HuH-7.5 (cell line): ENCODE measurements at places on chromosomes 11 and 22.
A peak's percentile ranks its signal among the peaks of the same experiment; 100 is the strongest.

- no peak for DNase-seq
Observed at GRCh38 chr22:26632422-26633155, 10.8 kb downstream of the CRYBA4 start.

- no peak for DNase-seq
Observed at GRCh38 chr11:71282581-71283351, 30.4 kb upstream of the SHANK2 start.

GRCh38 chr11:63845303-63845702 lies 6.4 kb downstream of the MARK2 start:
- DNase-seq, result no peak

GRCh38 chr11:2462543-2462985 lies 17.8 kb downstream of the KCNQ1 start:
- no peak for DNase-seq

- no peak for DNase-seq
Observed at GRCh38 chr22:36385491-36386350, 2.0 kb downstream of the MYH9 start.

GRCh38 chr11:130534551-130534950 lies 86.1 kb downstream of the ADAMTS15 start:
- no peak for DNase-seq

- DNase-seq, result no peak
Observed at GRCh38 chr22:40050258-40050657, 55.5 kb downstream of the FAM83F start.

DNA sequence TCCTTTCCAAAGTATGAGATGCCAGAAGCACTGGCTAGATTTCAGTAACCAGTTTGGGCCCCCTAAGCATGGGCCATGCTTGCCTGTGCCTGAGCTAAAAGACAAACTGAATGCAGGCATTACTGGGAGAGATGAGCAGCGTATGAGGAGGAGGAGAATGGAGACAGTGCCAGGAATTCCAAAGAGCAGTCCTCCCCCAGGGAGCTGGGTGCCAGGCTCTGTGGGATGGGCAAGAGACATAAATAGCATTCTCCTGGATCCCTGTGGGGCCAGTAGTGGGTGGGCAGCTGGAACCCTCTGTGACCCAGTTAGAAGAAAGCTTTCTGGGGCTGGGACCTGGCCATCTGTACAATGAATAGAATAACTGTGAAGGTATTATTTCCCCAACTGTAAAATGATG lies 235.6 kb downstream of the KCNA4 start:
- no peak for DNase-seq

DNA sequence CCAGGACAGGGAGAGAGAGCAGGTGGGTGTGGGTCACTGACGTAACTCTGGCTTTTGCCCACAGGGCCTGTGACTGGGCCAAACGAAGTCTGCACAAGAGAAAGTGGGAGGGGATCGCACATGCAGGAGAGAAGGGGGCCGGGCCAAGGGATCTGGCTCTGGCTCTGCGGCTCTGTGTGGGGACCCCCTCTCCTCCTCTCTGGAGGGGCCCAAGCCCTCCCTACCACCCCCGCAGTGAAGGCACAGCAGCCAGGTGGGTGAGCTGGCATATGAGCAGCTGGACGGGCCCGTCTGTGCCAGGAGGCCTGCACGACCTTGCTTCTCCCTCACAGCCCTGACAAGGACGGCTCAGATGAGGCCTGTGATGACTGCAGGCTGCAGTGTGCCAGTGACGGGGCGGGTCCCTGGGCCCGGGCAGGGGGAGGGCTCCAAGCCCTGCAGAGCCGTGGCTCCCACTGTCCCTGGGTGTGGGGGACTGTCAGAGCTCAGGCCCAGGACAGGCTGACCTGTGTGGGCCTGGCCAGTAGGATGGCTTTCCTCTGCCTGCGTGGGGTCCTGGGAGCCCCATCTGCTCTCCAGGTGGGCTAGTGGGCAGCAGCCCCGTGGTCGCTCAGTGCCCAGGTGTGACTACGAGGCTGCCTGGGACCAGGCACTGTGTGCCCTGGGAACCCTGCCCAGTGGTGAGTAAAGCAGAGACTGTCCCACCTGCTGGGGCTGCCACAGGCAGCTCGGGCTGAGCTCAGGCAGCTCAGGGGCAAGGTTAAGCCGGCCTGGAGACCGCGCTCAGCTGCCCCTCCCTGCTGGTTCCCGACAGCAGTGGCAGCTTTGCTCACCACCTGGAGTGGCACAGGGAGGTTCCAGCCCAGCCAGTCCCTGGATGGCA lies 22.2 kb downstream of the MRGPRG start:
- DNase-seq, result no peak

GRCh38 chr22:28171115-28171514 lies 252.1 kb upstream of the PITPNB start:
- no peak for DNase-seq

GRCh38 chr11:117823294-117823945 lies 1.1 kb downstream of the FXYD2 start:
- no peak for DNase-seq

- peak; percentile 68 for DNase-seq
Observed at GRCh38 chr11:119727523-119728151, 1.4 kb downstream of the NECTIN1 start.

GRCh38 chr22:37462983-37463382 lies 23.2 kb downstream of the MFNG start:
- peak; percentile 46 for DNase-seq

DNA sequence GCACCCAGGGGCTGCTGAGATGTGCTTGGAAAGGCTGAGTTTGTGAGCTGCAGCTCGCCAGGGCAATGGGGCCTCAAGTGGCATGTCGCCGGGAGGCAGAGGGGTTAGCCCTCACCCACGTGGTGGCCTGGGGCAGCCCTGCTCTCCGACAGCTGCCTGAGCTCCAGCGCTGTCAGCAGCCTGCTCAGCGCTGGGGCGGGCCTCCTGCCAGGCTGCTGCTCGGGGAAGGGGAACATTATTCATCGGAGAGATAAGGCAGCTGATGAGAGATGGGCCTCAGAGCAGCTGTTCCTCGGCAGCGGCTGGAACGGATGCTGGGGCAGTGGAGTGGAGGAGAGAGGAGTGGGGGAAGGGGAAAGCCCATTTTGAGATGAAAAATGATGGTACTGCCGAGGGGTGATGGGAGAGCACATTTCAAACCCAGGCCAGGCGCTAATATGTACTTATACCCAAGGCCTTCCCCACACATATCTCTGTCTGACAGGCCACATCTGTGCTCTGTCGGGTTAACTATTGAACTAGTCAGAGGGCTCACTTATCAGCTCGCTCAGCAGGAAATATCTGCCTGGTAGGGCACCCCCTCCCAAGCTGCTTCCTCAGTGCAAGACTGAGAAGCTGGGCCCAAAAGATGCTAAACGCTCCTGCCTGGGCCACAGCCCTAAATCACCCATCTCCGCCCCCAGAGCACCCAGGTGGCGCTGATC lies 79.5 kb downstream of the TIMP3 start:
- DNase-seq, result no peak

GRCh38 chr11:68581439-68581838 lies 102.9 kb upstream of the GAL start:
- no peak for DNase-seq
